ENCODE measurements at places on chromosomes 12 and 14. TPM values are rescaled to one million over a fixed set of nuclear protein-coding genes. Genes with fewer than 3 reads are reported as not detected.

The SLC39A2 gene
- total RNA-seq: not detected

The GALNT16 gene
- total RNA-seq: 0.37 TPM

The RPGRIP1 gene
- total RNA-seq: not detected

The CBLN3 gene
- 15.3 TPM for total RNA-seq

The CLEC9A gene
- not detected for total RNA-seq

The TOMM20L gene
- not detected for total RNA-seq
